ENCODE measurements at places on chromosomes 3 and 15.

GRCh38 chr3:194931347-194931746, 245.7 kb downstream of the FAM43A start:
- no peak for DNase-seq

DNA sequence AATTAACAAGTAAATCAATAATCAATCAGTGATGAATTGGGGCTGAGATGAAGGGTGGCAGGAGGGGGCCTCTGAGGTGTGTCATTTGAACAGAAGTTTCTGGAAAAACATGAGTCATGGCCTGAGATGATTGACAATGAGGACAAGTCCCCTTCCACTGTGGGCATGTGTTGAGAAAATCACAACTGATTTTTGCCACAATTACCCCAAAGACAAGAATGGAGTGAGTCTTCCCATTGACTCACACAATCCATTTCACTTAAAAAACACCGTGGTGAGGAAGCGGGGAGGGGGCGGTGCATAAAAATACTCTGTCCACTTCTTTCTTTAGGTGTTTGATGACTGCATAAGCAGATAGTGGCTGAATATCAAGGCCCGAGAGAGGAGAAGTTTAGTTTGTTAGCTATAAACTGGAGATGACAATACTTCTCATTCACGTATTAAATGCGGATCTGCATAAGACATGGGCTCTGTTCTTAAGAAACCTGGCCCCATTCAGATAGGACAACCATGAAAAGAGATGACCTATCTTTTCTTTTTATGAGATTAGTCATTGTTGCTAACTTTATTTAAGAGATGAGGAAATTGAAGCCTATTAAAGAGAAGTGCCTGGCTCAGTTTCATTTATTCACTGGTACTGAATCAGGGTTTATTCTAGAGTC, 34.7 kb downstream of the SHC4 start:
- no peak for DNase-seq

- no peak for DNase-seq
Measured at GRCh38 chr3:42698216-42698910, 4.2 kb downstream of the HHATL start.

DNA sequence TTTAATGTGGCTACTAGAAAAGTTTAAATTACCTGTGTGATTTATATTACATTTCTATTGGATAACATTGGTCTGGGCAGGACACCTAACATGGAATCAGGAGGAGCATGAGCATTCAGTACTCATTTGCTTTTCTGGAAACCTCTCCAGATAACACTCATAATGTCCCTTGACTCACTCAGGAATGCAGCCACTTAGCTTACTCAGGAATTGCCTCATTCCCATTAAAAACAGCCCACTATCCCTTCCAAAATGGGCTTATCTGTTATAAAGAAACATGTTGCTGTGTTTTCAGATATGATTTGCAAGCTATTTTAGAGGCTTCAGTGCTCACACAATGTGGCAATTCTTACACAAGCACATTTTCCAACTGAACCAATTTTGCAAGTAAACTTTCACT, 17.1 kb downstream of the GBE1 start:
- DNase-seq, result no peak

DNA sequence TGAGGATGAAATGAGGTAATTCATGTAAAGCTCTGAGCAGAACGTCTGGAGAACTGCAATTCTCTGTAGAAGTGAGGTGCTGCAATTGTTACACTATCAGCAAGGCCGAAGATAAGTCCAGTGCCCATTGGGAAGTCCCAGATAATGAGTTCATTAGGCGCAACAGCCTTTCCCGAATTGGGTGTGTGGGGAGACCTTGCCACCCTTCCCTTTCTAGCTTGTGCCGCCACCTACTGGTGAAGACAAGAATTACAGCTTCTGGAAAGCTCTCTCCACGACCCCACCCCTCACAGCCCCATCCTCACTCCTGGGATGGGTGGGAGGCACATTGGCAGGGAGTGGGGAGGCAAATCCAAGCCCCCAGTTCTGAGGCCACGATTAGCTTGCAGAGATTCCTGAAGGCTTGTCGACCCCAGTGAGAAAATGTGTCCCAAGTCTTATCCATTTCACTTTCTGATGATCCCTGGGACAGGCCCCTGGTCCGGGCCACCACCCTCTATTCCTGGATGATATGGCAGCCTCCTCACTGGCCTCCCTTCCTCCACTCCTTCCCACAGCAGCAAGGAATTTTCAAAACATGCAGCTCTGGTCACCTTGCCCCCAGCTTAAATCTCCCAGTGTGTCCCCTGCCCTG, 36.4 kb downstream of the FAM3D start:
- peak; percentile 82 for DNase-seq

DNA sequence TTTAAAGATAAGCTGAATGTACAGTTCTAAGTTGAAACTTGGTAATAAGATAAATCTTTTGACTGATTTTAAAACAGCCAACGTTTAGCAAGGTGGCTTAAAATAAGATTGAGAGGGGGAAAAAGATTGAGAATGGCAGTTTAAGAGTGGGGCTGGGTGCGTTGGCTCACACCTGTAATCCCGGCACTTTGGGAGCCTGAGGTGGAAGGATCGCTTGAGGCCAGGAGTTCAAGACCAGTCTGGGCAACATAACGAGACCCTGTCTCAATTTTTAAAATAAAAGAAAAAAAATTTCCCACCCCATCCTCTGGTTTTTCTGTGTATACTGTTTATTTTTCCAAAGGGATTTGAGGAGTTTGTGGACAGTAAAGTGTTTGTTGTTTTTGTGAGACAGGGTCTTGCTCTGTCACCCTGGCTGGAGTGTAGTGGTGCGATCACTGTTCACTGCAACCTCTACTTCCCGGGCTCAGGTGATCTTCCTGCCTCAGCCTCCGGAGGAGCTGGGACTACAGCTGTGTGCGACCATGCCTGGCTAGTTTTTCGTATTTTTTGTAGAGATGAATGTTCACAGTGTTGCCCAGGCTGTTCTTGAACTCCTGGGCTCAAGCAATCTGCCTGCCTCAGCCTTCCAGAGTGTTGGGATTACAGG, 3.0 kb downstream of the MAPK6 start:
- DNase-seq, result no peak

DNA sequence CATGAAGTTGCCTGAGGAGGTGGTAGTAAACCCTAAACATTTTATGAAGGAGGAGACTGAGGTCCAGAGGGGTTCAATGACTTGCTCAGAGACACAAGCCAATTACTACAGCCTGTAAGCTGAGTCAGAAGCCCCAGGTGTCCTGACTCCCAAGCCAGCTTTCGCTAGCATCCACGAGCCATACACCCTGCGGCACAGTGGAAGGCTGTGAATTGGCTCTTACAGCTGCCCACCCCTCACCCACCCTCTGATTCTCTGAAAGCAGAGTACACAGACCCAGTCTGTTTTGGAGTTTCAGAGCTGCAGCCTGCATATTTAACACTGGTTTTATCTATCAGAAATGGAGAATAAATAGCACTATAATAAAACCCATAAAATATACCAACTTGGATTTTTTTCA, 253.4 kb downstream of the IGSF11 start:
- no peak for DNase-seq

DNA sequence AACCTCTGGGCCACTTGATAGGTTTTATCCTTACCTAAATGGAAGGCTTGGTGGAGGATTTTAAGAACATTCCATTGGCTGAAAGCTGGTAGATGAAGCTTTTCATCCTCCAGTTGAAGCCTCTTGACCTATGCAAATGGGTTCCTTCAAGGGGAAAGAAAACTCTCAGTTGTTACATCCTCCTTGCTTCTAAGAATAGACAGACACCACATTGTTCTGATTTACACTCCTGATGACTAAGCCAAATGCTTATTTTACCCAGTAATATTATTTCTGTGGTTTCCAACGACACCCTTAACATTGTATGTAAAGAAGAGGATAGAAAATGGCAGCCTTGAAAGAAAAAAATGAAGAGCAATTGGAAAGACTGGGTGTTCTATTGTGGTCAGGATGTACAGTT, 480.5 kb downstream of the OTOL1 start:
- no peak for DNase-seq

DNA sequence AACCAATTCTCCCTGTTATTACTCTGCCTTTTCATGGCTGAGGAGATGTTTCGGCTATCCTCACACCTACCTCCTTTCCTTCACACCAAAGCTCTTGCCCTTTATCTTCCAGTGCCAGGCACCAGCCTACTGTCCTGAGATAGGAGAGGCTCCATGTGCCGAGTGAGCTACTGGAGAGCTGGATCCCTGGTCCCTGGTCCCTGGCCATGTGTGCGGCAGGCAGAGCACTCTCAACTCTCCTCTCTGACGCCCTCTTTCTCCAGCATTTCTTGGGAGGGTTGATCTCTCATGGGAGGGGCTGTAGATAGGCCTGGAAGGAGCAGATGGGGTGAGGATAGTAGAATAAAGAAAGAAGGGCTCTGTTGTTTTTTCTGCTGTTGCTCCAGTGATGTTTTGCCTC, 277.1 kb upstream of the UMPS start:
- DNase-seq, result no peak

- DNase-seq, result no peak
Measured at GRCh38 chr3:8576841-8577571, 67.6 kb downstream of the SSUH2 start.

GRCh38 chr15:70327856-70328678, 230.3 kb upstream of the TLE3 start:
- no peak for DNase-seq

DNA sequence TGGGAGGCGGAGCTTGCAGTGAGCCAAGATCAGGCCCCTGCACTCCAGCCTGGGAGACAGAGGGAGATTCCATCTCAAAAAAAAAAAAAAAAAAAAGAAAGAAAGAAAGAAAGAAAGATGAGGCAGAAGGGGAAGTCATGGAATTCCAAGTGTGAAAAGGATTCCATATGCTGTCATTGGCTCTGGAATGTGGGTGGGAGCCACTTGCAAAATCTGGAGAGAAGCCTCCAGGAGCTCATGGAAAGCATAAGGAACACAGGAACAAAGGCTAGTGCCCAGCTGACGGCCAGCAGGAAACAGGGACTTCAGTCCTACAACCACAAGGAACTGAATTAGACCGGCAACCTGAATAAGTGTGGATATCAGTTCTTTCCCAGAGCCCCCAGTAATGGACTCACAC, 12.5 kb upstream of the TRAK1 start:
- DNase-seq, result no peak

DNA sequence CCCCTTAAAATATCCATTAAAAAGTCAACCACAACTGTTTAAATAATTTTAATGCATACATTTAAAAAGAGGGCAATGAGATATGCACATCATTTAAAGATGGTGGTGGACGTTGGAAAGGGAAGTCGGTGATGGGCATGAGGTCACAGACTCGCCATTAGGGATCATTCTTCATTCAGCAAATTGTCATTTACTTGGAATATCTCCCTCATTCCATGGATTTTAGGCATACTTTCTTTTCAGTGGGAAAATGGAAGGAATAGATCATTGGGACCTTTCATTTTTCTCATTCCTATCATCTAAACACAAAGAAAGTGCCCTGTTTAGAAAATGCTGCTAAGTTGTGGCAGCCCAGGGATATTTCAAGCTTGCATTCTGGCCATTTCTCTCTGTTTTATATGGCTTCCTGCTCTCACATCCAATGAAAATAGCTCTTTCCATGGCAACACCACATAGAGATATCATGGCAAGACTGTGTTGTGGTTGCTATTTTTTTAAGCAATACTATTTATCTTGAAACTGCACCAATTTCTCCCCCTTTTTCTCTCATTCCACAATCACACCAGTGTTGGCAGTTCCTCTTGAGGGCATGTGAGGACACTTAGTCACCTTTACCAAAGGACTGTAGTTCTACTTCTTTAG, 40.7 kb upstream of the LMCD1 start:
- no peak for DNase-seq

DNA sequence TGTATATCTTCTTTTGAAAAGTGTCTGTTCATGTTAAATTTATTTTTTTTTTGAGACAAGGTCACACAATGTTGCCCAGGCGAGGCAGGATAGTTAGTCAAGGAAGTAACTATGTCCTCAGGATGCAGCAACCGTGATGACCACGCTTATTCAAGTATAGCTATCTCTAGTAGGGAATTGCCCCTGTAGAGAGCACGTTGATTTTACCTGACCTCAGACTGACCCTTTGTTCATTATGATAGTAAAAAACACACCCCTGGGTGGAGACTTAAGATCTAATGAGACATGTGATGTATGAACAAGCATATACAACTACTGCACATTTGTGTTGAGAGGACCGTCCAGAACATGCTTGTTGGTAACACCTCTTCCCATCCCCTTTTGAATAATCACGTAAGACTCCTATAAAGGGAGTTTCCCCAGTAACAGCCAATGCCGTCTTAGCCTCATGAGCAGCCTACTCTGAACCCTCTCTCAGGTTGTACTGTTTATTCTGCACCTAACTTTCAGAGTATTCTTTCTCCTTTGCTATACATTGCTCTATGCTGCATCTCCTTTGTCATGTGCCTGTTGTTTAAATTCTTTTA, 32.9 kb downstream of the ZNF621 start:
- no peak for DNase-seq

- no peak for DNase-seq
Measured at GRCh38 chr15:36896949-36897348, 203.4 kb downstream of the MEIS2 start.

- no peak for DNase-seq
Measured at GRCh38 chr3:17307887-17308286, 423.1 kb downstream of the PLCL2 start.

- DNase-seq, result no peak
Measured at GRCh38 chr3:133838296-133838789, 32.7 kb downstream of the SRPRB start.

- DNase-seq, result no peak
Measured at GRCh38 chr3:161409069-161409468, 37.8 kb upstream of the SPTSSB start.

DNA sequence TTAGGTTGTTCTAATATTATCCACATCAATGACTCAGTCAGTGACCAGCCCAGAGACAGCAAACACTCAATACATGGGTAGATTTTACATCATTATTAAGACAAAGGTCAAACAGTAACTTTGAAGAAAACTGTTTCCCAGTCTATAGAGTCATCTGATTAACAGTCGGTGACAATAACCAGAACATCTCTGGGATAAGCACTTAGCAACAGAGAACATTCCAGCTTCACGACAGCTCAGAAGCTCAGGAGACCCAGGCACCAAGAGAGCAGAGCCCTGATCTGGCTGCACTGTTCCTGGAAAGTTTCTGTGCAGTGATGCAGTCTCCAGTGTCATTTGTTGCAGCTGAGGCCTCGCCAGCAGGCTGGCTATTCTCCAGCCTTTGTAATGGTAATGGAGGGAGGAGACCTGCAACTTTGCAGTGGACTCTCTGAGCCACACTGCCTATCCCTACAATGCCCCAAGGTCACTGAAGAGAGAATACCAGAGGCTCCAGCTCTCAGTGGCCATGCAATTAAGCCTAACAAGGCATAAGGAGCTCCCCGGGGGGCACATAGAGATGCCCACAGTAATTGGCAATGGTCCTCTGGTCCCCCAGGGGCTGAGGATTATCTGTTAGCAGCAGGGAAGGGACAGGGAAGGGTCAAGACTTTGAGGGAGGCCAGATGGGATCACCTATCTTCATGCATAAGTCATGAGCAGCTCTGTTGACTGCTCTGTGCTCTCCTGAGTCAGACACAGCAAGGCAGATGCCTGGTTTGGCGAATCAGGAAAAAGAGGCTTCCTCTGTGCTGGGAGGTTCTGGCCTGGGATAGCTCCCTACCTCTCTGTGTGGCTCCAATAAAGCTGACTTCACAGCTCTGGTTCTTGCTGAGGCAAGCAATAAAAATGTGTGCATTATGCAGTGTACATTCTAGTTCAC, 163.6 kb downstream of the CTNNB1 start:
- no peak for DNase-seq

- no peak for DNase-seq
Measured at GRCh38 chr3:197847866-197848401, 56.9 kb downstream of the LRCH3 start.

- no peak for DNase-seq
Measured at GRCh38 chr15:92773340-92773739, 117.8 kb upstream of the FAM174B start.

GRCh38 chr3:100087198-100087597, 27.1 kb downstream of the FILIP1L start:
- no peak for DNase-seq

Measured in activated naive CD4-positive, alpha-beta T cell treated with anti-CD3 and anti-CD28 coated beads, Interleukin-2, amount 50 U/mL, for 72 hours (primary cell).